ENCODE measurements at places on chromosomes 5 and 9.
A peak's percentile ranks its signal among the peaks of the same experiment; 100 is the strongest.

DNA sequence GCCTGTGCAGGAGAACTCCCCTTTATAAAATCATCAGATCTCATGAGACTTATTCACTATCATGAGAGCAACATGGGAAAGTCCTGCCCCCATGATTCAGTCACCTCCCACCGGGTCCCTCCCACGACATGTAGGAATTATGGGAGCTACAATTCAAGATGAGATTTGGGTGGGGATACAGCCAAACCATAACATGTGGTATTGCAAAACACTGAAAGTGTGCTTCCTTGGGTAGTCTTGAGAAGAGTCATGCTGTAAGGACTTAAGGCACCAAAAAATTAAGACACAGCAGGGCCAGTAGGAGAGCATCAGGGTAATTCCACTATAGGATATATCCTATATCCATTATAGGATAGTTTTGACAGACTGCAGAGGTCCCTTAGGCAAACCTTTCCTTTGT is 29.4 kb upstream of the GDNF start:
- DNase-seq: no peak

DNA sequence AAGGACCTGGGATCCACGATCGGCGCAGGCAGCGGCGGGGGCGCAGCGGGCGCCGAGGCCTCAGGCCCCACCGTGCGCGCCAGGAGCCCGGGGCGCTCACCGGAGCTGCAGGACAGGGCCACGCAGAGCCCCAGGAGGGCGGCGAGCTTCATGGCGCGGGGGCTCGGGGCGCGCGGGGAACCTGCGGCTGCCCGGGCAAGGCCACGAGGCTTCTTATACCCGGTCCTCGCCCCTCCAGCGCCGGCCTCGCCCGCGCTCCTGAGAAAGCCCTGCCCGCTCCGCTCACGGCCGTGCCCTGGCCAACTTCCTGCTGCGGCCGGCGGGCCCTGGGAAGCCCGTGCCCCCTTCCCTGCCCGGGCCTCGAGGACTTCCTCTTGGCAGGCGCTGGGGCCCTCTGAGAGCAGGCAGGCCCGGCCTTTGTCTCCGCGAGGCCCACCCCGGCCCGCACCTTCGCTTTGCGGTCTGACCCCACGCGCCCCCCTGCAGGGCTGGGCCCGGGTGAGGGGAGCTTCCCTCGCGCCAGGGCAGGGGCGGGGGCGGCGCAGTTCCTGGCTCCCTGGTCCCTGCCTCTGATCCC is at the start of gene SCGB3A1:
SCGB3A1 (minus strand) TSS at position 189 of the 577 bp plus-strand sequence; CDS start at position 152, 37 bp downstream.
- no peak for DNase-seq

GRCh38 chr9:136565086-136565714 is 19.4 kb upstream of the NOTCH1 start:
- no peak for DNase-seq

DNA sequence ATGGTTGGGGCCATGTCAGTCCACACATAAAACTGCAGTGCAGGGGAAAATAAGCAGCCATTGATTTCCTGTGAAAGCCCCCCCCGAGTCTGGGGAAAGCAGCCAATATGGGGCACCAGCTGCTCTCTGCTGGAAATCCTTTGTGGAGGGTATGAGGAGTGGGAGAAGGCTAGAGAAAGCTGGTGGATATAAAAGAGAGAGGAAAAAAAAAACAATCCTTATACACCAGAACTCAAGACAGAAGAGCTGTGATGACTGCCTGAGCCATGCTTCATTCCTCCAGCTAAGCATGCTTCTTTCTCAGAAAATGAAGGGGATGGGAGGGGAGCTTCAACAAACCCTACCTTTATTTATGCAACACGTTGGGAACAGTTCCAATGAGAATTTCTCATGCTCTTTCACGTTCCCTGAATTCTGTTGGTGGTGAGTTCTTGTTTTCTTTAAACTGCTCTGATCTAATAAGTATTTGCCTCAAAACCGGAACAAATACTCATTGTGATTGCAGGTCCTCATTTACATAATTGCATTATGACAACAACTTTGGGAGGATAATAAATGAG is 688.0 kb upstream of the SEMA6A start:
- no peak for DNase-seq

- DNase-seq: peak; percentile 8
These were observed 6.1 kb upstream of the PRR16 start for GRCh38 chr5:120457839-120458507.

DNA sequence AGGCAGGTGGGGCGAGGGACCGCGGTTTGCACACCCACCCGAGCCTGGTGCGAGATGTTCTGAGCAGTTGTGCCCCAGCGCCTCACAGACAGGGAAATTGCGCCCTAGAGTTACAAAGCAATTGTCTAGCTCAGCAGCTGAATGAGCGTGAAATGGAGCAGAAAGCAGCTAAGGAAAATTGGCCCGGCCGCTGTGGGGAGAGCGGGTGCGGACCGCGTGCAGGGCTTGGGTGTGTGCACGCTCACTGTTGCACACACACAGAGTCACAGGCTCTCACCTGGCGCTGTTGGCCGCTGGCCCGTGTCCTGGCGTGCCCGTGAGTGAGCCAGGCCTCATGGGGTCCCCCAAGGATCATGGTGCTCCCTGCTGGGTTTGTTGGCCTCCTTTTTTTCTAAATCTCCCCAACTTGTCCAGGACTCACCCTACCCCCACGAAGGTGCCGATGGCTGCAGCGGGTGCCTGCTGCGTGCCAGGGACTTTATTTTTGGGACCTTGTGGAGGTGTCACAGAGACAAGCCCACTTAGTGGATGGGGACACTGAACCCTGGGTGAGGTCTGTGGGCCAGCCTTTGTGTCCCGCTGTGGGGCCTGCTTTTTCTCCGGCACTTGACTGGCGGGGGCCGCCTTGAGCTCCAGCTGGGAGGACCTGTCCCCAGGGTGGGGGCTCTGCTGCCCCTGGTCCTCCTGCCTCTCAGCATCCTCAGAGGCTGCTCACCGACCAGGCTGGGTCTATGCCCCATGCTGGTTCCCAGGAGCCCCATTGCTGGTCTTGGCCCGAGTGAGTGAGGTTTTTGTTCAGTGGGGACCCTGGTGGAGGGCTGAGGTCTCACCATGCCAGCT is 5.2 kb downstream of the RXRA start:
- no peak for DNase-seq

GRCh38 chr5:139494832-139495231 is 12.3 kb upstream of the STING1 start:
- DNase-seq: no peak

GRCh38 chr5:146719179-146719578 is 159.4 kb downstream of the PPP2R2B start:
- DNase-seq: no peak

DNA sequence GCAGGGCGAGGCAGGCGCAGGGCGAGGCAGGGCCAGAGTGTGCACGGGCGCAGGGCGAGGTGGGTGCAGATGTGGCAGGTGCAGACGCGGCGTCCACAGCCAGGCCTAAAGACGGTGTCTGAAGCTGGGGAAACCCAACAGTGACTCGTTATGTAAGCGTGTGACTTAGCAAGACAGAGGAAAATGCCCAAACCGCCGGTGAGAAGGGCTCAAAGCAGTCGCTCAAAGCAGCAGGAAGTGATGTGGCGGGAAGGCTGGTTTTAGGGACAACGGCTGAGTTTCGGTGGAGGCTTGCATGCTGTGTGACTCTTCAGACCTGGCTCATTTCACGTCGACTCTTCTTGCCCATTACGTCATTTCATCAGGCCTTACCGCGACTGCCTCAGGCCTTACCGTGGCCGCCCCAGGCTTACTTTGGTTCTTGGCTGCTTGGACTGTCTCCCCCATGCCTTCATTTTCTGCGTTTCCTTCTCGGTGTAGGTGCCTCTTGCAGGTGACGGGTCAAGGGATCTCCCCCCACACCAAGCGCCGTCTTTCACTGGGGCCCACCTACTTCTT is 50.5 kb upstream of the EXOC3 start:
- peak; percentile 86 for DNase-seq

GRCh38 chr5:117675646-117676045 is 1101.0 kb upstream of the SEMA6A start:
- no peak for DNase-seq

DNA sequence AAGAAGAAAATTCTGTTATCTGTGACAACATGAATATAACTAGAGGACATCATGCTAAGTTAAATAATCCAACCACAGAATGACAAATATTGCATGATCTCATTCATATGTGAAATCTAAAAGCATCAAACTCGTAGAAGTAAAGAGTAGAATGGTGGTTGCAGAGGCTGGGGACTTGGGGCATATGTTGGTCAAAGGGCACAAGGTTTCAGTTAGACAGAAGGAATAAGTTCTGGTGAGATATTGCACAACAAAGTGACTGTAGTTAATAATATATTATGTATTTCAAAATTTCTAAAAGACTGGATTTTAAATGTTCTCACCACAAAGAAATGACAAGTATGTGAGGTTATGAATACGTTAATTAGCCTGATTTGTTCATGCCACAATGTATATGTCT is 24.8 kb downstream of the GRIA1 start:
- DNase-seq: no peak

- DNase-seq: no peak
These were observed 86.8 kb upstream of the HSPA9 start for GRCh38 chr5:138661991-138662434.

GRCh38 chr9:114238472-114238871 is 83.1 kb downstream of the COL27A1 start:
- DNase-seq: no peak

DNA sequence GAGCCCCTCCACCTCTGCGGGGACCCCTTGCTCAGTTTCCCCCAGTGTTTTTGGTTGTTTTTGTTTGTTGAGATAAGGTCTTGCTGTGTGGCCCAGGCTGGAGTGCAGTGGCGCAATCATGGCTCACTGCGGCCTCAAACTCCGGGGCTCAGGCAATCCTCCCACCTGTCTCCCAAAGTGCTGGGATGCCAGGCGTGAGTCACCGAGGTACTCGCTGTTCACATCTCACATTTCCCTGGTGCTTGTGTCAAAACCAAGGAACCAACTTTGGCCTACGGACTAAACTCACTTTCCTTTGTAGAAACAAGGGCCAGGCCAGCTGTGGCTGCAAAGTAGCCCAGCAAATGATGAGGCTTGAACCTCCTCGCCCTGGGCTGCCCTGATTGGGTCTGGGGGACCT is 9.7 kb upstream of the AJM1 start:
- DNase-seq: no peak

GRCh38 chr9:114853071-114853855 is 47.4 kb upstream of the TNFSF15 start:
- DNase-seq: no peak

GRCh38 chr5:139138809-139139208 is 59.4 kb downstream of the SIL1 start:
- DNase-seq: no peak

- no peak for DNase-seq
These were observed 38.6 kb downstream of the RANBP6 start for GRCh38 chr9:5976674-5977397.

GRCh38 chr9:135779571-135779970 is 77.6 kb downstream of the KCNT1 start:
- no peak for DNase-seq

DNA sequence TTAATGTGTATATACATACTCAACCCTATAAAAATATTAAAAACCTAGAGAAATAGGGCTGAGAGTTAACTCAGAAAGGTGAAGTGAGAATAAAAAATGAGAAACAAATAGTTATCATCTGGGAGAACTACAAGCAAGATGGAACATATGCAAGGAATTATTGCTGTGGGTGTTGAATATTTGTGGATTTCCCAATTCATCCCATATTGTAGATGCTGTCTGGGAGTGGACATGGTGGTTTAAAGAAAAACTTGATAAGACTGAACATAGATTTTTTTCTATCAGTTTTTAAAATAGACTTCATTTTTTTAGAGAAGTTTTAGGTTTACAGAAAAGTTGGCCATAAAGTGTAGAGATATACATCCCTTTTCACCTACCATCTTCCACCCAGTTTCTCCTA is 263.5 kb downstream of the SPATA31D1 start:
- DNase-seq: no peak

GRCh38 chr5:57895766-57896165 is 413.2 kb upstream of the ACTBL2 start:
- DNase-seq: no peak

DNA sequence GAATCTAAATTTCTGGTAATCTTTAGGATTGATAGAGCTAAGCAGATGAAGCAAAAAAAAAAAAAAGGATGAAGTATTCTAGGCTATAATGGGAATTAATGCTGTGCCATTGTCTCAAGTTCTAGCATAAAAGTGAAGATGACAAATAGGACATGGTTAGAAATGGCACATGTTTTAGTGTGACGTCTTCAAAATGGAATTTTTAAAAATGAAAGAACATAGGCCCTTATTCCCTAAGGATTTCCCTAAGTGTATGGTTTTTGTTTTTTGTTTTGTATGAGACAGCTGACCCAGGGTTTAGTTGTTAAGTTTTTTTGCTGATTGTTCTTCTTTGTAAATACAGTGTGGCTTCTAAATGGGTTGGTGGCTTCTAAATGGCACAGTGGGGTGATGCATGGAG is 7.1 kb downstream of the TLE4 start:
- no peak for DNase-seq

DNA sequence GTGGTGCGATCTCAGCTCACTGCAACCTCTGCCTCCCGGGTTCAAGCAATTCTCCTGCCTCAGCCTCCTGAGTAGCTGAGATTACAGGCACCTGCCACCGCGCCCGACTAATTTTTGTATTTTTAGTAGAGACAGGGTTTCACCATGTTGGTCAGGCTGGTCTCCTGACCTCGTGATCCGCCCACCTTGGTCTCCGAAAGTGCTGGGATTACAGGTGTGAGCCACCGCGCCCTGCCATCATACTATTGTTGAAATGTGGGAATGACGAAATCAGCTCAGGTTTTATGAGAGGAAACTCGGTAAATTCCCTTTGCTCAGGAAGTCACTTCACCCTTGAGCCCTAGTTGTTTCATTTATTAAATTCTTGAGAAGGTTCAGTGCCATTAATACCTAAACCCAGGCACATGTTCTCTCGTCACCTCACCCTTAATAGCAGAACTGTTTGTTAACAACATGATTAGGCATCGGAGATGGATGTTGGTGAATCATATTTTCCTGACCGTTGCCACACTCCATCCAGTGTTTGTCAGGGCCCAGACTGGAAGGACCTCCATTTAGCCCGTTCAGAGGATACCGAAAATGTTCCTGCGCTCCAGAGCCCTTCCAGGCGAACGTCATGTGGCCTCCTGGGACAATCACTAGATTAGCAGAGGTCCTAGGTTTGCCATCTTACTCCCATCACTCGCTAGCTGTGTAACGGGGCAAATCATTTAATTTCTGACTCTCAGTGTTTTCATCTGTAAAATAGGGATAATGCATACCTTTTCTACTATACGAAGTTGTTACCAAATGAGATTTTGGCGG is 20.0 kb upstream of the CREBRF start:
- DNase-seq: no peak

DNA sequence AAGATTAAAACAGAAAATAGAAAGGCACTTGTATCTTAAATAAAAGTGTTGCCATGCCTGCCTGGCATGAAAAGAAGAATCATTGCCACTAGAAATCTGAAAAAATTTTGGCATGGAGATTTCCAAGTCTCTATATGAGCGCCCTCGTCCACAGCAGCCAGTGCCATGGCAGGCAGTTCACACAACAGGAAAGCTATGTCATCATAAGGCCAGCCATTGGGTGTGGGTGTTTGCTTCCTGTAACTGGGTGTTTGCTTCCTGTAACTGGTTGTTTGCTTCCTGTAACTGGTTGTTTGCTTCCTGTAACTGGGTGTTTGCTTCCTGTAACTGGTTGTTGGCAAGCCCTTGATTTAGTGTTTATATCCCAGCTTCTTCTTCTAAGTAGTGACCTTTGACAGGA is 446.7 kb downstream of the IRX1 start:
- no peak for DNase-seq
